ENCODE measurements at places on chromosomes 2 and 18.

DNA sequence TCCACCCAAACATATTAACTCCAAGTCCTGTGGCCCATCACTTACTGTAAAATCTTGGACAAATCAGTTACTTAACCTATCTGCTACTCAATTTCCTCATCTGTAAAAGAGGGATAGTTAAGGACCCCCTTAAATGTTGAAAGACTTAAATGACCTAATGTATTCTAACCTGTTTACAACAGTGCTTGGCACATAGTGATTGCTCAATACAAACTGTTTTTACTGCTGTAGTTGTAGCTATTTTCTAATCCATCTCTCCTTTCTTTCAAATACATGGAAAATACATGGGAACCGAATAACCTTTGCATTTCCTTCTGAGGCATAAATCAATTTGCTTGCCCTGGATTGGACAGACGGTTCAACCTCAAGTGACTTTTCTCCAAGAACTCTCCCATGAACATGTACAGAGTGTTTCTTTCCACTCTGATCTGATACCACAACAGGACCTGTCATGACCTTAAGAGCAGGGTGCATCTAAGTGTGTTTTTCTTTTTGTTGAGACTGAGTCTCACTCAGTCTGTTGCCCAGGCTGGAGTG is 2.7 kb downstream of the LNPK start:
- DNase-seq = no peak

- DNase-seq = no peak
Observed at GRCh38 chr2:161370981-161371380, 45.1 kb upstream of the TBR1 start.

- peak; percentile 29 for DNase-seq
Observed at GRCh38 chr2:26846334-26847306, 1.3 kb upstream of the DPYSL5 start.

DNA sequence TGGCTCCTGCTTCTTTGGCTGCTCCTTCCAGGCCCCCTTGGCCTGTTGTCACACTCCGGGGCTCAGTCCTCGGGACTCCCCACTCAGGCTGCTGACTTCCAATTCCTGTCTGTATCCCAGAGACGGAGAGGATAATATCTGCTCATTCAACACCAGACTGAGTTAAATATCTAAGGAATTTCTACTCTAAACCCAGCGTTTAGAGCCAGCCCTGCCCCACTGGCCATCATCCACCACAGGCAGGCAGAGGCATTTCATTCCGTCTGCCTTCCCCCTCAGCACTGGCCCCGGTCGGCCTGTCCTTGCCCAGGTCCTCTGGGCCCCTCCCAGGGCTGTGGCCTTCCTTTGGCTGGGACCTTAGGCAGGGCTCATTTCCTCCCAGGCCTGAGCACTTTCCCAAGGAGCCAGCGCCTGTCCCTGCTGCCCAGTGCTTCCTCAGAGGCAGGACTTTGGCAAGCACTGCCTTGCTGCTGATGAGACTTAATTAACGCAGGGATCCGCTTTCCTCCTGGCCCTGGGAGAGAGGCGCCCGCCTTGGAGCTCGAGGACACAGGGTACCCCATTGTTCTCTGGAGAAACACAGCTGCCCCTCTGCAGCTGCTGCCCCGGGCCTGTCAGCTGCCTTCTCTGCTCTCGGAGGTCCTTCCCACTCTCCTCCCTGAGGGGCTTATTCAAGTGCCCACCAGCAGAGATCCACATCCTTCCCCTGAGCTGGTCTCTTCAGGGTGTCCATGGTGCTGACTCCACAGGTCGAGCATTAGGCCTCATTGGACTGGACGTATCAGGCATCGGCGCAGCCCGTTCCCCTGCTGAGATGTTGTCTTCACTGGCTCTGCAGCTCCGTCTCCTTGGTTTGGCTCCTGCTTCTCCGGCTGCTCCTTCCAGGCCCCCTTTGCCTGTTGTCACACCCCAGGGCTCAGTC is 42.8 kb downstream of the ATOH8 start:
- no peak for DNase-seq

DNA sequence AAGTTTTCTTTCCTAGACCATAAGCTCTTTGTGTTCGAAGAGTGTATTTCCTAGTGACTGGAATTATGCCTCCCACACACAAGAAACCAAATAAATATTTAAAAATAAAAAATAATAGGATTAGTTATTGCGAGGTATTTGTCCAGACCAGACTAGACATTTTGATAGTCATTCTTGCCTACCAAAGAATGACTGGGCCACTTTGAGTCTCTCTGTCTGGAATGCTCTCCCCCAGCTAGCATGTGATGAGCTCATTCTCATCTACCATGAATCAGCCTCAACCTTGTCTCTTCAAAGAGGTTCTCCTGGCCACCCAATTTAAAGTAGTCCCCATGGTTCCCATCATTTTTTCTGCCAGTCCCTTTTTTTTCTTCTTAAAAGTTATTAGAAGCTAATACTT is 13.9 kb upstream of the DSC1 start:
- DNase-seq = no peak

GRCh38 chr18:79339094-79339908 is 56.4 kb upstream of the NFATC1 start:
- DNase-seq = no peak
